ENCODE measurements at places on chromosomes 2 and 18.

GRCh38 chr18:26649193-26649543 lies 100.8 kb upstream of the KCTD1 start:
- DNase-seq = no peak

GRCh38 chr2:85889627-85890281 lies 964 bp upstream of the ST3GAL5 start:
- no peak for DNase-seq

DNA sequence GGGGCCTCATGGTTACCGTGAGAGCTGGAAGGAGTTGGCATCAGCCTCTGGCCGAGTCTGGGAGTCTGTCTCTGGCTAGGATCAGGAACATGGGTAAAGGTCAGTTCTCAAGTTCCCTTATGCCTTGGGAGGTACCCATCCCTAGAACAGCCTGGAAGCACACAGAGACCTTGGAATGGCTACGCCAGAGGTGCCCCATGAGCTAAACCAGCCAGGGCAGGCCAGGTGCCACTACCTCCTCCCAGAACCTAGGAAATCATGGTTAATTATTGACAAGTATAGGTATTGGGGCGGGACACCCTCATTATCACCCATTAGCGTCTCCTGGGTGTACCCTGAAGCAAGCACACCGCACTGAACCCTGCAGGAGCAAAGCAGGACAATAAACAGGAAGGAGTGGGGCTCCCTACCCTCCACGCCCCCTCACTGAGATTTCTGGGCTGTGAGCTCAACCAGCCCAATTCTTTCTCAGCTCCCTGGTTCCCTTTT lies 3.0 kb upstream of the ASPRV1 start:
- no peak for DNase-seq

GRCh38 chr18:33152376-33152775 lies 288.1 kb downstream of the CCDC178 start:
- no peak for DNase-seq

- peak; percentile 5 for DNase-seq
These were observed 1026.7 kb upstream of the ACVR2A start for GRCh38 chr2:146818122-146818521.

DNA sequence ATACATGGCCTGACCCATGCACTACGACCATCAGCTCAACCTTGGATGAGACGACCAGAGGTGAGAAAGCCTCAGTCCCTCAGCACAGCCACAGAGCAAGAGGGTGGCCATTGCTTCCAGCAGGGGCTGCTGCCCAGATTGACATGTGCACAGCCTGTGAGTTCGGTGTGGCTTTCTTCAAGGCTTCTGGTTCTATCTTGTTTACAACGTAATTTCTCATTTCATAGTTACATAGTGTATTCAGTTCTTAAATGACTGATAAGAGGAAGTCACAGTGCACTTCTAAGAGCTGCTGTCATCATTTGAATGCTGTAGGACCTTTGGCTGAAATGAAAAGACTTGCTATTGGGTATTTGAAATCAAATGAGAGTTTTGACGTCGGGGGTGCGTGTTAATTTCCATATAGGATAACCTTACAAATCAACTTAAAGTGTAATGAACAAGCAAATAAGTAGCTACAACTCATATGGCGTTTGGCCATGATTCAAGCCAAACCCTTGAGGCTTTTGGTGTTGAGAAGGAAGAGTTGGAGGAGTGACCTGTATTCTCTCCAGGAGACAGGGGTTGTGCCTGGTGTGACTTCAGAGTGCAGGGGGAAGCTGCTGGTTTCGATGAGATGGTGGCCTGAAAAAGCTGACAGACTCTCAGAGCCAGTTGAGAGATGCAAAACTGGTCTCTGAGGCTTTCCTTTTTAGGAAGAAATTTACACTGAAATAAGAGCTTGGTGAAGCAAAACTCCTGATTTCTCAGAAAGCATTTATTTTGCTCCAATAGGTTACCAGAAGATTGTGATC lies 51.0 kb downstream of the TSHZ1 start:
- DNase-seq = no peak

DNA sequence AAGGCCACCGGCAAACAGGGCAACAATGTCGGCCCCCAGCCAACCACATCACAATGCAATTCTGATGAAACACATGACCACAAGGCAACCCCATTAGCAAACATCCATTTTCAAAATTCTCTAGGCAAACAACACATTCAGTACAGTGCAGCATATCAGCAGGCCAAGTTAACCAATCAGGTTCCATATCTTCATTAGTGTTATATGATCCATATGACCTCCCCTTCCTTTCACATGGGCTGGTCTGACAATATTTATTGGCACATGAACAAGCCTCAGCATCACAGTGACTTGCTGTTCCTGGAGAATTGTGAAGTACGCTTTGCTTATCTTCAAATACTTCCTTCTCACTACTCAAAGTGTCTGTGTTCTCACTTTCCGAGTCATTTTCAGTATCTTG lies 19.8 kb downstream of the RNF103 start:
- DNase-seq = no peak

DNA sequence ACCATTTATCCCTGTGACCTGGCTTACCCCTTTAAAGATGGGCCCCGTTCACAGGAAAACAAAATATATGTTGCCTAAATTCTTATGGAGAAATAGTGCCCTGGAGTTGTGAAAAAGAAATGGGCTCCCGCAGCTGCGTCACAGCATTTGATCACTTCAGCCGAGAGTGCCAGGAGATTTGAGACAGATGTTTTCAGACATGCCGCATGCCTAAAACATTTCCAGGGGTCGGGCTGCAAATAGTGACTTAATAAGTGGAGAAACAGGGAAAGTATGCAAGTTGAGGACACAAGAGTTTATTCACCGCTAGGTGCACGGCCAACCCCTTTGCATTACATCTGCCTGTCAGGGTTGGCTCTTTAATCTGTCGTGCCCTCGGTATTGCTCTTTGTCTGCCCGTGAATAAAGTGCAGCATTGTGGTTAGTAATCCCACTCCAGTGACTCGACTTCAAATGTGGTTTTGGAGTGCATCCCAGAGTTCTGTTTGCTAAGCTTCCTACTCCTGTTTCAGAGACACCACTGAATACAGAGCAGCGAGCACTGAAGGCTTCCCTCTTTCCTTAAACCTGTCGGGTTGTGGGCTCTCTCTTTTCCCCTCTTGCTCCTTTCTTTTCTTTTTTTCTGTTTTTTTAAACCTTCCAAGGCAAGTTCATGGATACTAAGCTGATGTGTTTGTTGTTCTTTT lies 187.5 kb downstream of the LTBP1 start:
- DNase-seq = peak; percentile 99

GRCh38 chr2:237281836-237282306 lies 132.1 kb downstream of the COL6A3 start:
- peak; percentile 97 for DNase-seq

DNA sequence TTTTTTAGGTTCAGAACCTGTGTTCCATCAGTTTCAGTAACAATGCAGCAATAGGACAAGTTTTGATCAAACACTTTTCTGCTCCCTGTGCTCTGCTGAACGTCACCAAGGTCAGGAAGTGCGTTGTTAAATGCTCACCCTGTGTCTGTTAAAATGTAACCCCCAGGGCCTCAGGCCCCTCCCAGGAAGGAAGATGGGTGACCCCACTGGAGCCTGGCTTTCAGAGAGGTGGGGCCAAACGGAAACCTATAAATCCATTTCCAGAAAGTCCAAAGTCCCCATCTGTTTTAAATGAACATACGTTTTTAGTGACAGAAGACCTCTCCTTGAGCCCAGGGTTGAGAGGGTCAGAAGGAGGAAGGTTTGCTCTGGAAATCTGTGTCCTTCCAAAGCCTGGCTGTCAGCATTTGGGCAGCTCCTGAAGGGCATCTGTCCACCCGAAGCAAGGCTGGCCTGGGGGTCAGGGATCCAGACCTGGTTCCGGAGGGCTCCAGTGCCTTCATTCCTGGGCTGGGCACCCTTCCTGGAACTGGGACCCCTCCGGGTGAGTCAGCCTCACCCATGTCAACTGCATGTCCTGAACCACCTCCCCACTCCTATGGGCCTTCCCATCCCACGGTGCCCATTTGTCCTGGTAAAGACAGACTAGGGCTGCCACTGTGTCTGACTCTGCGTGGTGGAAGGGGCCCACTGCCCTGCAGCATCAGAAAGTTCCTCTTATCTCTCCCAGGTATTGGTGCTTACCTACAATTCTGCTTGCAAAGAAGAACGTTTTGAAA lies 117.4 kb upstream of the COPS8 start:
- DNase-seq = no peak

- no peak for DNase-seq
These were observed 2.1 kb downstream of the ATAD2B start for GRCh38 chr2:23924589-23925359.

All from IMR-90 (cell line).